ENCODE measurements at places on chromosomes 5 and 9.

GRCh38 chr5:113235884-113236283, 198.9 kb downstream of the TSSK1B start:
- no peak for DNase-seq

- no peak for DNase-seq
Measured at GRCh38 chr5:135218790-135219568, 180.1 kb downstream of the MACROH2A1 start.

DNA sequence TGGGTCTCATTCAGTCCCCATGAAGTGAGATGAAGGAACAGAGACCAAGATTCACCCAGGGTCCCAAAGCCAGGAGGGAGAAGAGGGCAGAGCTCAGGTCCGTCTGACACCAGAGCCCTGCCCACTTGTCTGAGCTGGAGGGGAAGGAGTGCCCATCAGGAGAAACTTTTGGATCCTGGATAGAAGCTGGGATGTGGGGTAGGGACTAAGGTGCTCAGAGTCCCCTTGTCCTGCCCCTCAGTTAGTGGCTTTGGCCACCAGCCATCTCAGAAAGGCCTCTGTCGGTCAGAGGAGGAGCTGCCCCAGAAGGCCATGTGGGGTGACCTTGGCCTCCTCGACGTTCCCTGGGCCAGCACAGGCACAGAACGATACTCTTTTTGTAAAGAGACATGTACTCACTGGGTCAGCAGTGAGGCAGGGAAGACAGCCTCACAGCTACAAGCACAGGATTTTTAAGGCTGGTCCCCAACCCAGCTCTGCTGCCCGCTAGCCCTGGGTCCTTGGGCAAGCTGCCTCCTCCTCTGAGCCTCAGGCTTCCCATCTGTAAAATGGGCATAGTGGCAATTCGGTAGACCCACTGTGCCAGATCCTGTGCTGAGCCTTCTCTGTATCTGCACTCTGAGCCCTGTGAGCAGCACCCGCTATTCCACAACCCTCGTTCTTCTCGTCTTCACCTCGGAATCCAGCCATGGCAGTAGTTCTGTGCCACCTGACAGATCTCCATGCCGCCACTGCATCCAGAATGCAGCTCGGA, 49.4 kb downstream of the C9orf50 start:
- no peak for DNase-seq

DNA sequence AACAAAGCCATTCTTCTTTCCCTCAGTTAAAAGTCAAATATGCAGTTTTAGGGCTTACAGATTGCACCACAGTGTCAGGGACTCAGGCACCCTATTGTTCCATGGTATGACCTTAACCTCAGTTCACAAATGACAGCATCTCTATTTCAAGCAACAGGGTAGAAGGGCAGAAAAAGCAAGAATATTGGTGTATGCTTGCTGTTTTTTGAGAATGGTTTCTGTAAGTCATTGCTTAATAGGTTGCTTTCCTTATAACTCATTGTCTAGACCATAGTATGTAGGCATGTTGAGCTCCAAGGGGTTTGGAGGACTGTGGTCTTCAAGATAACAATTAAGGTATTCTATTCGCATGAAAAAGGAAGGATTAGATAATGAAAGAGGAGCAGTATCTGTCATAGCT, 183.5 kb upstream of the EDIL3 start:
- no peak for DNase-seq

DNA sequence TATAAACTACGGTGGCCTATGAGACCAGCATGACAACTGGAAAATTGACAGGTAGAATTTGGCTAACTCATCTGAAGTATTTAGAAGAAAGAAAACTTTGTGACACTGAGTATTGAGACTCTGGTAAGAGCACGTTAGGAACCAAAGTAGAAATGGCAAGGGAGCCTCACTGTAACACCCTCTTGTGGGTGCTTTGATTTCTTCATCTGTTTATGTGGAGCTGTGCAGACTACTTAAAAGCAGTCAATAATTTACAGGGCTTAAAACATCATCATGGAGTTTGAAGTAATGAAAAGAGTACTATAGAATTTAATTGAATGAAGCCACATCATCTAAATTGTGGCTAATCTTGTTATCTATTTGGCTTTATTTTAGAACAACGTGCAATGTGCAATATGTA, 414.2 kb downstream of the CCDC171 start:
- no peak for DNase-seq

GRCh38 chr5:6585168-6585567, 47.7 kb downstream of the NSUN2 start:
- DNase-seq, result no peak

DNA sequence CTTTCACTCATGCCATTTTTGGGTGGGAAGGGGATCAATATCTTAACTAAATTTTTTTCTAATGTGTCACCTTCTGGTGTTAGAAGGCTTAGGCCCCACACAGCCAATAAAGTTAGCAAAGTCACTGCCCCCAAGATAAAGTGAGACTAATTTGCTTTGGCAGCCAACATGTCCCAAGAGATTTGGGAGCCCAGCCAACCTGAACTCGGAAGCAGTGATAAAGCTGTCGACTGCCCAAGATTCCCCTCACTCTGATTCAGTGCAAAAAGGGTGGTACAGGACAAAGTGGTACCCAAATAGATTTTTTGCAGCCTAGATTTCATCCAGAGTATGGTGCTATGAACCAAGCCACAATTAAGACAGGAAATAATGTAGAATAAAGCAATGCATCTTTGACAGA, 572.5 kb upstream of the ARRDC3 start:
- no peak for DNase-seq

- DNase-seq, result no peak
Measured at GRCh38 chr9:117434566-117434965, 19.7 kb upstream of the ASTN2 start.

GRCh38 chr9:106869028-106869427, 6.1 kb downstream of the ZNF462 start:
- no peak for DNase-seq

- no peak for DNase-seq
Measured at GRCh38 chr5:3511934-3512333, 83.7 kb upstream of the IRX1 start.

GRCh38 chr5:158074992-158075769, 216.2 kb upstream of the CLINT1 start:
- DNase-seq, result peak; percentile 69

GRCh38 chr5:58582019-58582802, 664 bp upstream of the RAB3C start:
- DNase-seq, result no peak

DNA sequence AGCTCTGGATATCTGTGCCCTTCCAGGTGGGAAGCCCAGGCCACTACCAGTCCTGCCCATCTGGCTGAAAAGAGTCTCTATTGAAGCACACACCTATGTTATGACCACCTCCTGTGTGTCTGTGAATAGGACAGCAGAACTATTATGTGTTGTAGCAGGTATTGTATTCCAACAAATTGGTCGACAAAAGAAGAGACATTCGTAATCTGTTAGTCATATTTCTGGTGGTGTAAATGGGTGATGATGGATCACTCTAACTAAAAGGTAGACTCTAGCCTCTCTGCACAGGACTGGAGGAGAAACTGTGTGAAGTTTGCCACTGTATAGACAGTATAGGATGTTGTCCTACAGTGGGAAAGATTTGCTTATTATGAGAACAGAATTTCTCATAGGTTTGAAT, 416.1 kb downstream of the TMEM38B start:
- no peak for DNase-seq

GRCh38 chr5:124644138-124644537, 102.3 kb downstream of the ZNF608 start:
- DNase-seq, result no peak

DNA sequence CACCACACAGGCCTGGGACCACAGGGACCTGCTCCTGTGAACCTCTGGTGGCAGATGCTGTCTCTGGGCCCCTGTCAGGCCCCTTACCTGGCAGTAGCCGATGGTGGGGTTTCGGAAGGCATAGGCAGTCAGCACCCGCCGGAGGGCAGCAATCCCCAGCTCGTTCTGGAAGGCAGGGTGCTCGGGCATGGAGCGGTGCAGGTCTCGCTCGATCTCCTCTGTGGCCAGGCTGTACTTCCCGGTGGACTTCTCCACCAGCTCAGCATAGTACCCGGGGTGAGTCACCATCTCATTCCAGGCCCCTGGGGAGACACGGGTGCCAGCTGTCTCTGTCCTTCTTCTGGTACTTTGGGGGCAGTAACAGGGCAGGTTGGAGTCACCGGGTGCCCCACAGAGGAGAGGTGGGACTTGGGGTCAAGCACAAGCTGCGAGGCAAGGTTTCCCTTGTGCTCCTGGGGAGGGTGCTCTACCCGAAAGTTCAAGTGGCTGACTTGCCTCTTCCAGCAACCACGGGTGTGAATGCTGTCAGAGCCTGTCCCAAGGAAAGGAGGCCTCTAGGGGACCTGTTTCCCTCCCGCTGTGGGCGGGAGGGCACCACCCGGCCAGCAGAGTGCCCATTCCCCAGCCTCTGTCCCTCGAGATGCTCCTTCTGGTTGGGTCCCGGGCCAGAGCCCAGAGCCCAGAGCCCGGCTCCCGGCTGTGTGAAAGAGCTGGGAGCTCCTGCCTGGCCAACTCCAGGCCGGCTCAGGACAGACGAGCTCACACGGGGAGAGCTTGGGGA, 19.8 kb upstream of the MRNIP start:
- no peak for DNase-seq

DNA sequence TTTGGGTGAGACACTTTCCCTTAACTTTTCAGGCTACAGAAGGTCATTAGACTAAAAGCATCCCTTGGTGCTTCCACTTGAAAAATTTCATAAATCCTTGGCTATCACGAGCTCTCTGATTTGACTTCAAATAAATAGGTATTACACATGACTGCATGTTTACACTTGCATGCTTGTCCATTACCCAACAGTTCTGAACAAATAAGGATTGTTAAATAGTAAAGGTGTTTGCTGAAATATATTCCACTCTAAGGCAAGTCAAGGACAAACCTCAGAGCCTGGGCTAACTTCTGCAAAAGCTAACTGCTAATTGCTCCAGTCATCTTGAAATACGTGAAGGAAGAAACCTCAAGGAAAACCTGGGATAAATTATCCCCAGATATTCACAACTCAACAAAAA, 14.5 kb downstream of the FBXW2 start:
- DNase-seq, result no peak

- DNase-seq, result no peak
Measured at GRCh38 chr9:130142641-130143040, 29.6 kb upstream of the NCS1 start.

- no peak for DNase-seq
Measured at GRCh38 chr9:91282292-91282691, 79.4 kb downstream of the AUH start.

- DNase-seq, result no peak
Measured at GRCh38 chr9:131874447-131874846, 134.6 kb upstream of the RAPGEF1 start.
